Pons (tissue), 1 donor: ENCODE measurements at places on chromosomes 5 and 9.

DNA sequence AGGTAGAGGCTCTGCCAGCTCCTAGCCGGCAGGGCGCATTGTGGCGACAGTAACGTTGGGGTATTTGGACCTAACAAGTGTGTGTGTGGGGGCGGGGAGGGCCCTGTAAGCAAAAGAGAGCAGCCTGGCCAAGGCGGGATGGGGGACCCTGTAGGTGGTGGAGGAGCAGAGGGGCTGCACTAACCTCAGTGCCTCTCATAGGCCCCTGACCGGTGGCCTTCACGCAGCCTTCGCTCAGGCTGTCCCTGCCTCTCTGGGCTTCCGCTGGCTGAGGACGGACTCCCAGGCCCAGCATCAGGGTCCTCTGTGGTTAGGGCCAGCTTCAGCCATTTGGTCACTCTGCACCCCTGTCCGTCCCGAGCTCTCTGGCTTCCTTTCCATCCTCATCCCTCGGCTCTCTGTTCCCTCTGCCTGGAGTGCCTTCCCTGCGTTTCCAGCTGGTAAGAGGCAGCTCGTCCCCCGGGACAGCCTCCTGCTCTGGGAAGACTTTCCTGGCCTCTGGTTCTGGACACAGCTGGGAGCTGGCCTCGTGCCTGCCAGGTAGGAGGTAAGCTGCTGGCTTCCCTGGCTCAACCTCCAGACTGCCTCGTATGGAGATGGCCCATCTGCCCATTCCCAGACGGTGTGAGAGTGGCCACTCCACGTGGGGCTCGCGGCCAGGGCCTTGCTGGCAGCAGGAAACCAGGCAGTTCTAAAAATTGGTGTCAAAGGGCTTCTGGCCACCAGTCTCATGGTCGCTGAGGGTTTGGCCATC is 39.3 kb upstream of the PHYKPL start:
- no peak for DNase-seq

GRCh38 chr9:90793729-90794128 is 7.9 kb upstream of the SYK start:
- no peak for DNase-seq

DNA sequence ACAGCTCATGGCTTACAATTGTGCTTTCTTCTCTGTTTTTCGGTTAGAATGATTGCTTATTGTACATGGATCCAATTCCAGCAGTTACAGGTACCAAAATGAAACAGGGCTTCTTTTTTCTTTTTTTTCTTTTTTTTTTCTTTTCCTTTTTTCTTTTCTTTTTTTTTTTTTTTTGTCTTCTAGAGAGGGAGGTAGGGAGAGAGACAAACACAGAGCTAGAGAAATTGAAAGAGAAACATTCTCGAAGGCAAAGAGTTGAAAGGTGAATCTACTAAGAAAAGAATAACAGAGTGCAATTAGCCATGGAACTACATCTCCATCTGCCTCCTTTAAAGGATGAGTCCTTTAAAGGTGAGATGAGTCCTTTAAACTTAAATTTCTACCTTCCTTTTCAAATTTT is 1.0 kb upstream of the EDIL3 start:
- no peak for DNase-seq

DNA sequence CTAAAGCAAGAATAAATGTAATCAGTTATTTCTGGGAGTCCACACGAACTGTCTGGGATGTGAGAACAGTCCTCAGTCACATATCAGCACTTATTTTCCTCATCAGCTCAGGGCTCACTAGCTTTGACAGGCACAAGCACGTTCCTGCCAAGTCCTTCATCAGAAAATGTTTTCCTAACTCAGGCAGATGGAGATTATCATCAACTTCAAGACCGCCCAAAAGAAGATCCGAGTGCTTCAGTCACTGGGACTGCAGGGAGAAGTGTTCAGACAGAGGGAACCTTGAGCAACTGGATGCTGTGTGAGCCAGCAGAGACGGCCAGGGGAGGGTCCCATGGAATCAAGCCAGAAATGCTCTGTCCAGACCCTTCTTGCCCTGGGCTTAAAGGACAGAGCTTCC is 189.4 kb downstream of the NXNL2 start:
- DNase-seq = no peak

DNA sequence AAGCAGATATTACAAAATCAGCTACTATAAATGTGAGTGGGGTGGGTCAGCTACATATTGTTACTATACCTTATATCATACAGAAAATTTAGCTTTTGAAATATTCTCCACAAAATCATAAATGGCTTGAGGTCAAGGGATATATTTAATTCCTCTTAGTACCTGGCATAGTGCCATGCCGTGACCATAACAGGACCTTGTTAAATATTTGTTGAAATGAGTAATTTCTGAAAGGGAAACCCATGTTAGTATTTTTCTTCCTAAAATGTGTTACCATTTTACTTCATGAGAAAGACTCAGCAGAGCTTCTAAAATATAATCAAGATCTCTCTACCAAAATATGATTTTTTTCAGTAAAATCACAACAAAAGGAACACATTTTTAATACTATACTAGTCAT is 14.8 kb downstream of the ATP10B start:
- no peak for DNase-seq

GRCh38 chr9:100426530-100427365 is at the start of gene MSANTD3:
Gene MSANTD3, plus strand, starts transcription at chr9:100427143. Its CDS starts 14,796 bp downstream, at chr9:100441939.
- peak; percentile 56 for DNase-seq

GRCh38 chr9:91074866-91075265 is 273.2 kb downstream of the SYK start:
- no peak for DNase-seq

- no peak for DNase-seq
These were observed 1.7 kb downstream of the PTAR1 start for GRCh38 chr9:69757996-69758675.

DNA sequence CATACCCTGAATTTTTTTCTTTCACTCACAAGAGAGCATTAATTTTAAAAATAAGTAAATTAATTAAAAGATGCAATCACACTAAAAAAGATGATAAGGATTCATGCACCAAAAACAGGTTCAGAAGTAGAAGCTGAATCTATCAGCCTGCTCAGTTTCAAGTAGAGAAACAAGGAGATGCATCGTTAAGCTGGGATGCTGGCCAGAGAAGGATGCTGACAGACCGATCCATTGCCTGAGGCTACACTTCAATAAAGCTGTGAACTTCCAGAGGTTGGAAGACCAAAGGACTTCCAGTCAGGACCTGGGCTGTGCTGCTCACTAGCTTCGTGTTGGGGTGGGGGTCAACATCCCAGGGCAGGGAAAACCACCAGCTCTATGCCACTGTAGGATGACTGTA is 457.7 kb downstream of the EFNA5 start:
- no peak for DNase-seq

GRCh38 chr9:97900738-97901565 is 21.3 kb downstream of the TRMO start:
- DNase-seq = peak; percentile 45

DNA sequence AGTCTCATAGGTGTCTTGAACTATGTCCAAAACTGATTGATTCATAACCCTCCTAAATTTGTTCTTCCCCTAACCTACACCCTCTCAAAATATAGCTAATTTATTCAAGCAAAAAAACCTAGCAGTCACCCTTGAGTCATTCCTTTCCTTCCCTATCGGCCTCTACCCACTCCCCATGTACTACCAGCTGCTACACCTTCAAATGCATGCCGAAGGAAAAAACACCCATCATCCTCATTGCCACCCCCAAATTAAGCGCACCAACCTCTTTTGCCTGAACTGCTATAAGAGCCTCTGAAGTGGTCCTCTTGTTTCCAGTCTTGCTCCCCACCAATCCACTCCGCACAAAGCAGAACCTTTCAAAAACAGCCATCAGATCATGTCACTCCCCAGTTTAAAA is 12.6 kb downstream of the LIFR start:
- DNase-seq = no peak

DNA sequence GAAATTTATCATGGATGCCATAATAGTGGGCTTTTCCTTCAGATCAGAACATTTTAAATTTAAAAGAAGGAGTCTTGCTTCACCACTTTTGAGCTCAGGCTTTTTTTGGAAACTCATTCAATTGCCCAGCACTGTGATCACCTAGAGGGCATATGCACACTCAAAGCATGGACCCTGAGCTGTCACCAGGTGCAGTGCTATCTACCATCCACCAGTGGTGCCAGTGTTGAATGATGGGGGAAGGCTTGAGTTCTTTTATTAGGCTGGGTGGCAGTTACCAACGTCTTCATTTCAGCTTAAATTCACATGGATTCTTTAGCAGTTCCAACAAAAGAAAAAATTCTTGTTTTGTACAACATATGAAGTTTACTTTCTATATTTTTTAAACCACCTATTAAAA is 164.1 kb downstream of the CFAP90 start:
- no peak for DNase-seq

GRCh38 chr5:73450672-73451223 is 2.2 kb upstream of the FOXD1 start:
- no peak for DNase-seq

GRCh38 chr5:57338868-57339340 is 143.7 kb downstream of the ACTBL2 start:
- DNase-seq = no peak

GRCh38 chr9:87973730-87974292 is 522 bp downstream of the CDK20 start:
- DNase-seq = peak; percentile 10

DNA sequence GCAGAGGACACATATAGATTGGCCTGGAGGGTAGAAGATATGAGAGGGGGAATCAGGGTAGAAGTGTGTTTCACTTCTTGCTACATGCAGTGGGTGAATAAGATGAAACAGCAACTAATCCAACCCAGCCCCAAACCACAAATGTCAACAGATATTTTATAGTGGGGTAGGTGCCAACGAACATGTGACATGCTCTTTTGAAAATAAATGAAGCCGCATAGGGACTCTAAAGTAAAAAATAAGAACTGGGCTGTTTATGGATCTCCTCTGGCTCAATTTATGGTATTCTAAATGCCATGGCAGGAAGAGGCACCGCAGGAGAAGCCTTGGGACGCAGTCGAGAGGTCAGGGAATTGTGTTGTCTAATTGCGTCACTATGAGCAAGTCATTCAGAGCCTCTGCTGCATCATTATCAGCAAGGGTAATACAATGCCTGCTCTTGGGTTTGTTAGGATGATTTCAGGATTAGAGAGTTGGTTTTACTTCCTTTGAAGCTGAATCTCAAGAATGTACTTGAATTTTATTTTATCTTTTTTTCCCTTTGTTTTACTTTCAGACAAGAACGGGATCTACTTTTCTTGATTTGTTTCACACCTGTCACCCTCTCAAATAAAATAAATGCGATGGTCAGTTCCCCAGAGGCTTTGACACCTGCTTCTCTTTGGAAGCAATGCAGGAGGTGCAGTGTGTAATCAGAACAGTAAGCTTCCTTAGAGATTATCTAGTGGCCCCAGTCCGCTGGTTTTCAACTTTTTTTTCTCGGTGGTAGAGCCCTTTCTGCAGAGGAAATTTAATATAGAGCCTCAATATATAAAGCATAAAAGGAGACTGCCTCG is 375.6 kb upstream of the CLINT1 start:
- DNase-seq = no peak

GRCh38 chr9:127773272-127773671 is 5.2 kb downstream of the SH2D3C start:
- no peak for DNase-seq

GRCh38 chr5:81522571-81522970 is 128.6 kb upstream of the ACOT12 start:
- no peak for DNase-seq

DNA sequence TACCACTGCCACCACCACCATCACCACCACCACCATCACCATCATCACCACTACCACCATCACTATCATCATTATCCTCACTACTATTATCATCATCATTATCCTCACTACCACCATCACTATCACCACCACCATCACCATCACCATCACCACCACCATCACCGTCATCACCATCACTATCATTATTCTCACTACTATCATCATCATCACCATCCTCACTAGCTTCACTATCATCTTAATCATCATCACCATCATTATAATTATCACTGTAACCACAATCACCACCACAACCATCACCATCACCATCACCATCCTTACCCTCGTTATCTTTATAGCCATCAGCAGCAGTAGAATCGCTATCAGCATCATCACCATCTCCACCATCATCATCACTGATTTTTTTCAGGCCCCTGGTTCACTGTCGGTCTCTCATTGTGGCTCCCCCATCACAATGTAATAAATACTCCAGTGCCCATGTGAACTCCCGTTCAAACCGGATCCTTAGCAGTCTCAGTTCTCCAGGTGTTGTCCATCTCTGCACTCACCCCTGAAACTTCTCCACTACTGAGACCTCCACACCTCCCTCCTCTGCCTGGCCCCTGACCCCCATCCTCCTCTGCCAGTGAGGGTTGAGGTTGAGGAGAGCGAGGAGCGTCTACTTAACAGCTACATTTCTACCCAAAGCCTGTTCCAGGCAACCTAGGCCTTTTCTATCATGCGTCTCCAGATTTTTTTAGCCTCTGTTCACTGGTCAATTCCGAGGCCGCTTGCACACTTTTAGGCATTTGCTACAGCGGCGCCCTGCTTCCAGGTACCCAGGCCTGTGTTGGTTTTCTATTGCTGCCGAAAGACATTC is 238.2 kb downstream of the PBX3 start:
- no peak for DNase-seq

- DNase-seq = no peak
These were observed 253.1 kb downstream of the TLR4 start for GRCh38 chr9:117957267-117957666.

- DNase-seq = peak; percentile 73
These were observed 108.1 kb downstream of the SEMA5A start for GRCh38 chr5:9437741-9438240.

- no peak for DNase-seq
These were observed 11.7 kb downstream of the TSPAN17 start for GRCh38 chr5:176658817-176659511.

- no peak for DNase-seq
These were observed 617 bp downstream of the SLC9A3 start for GRCh38 chr5:523441-524222.

- DNase-seq = no peak
These were observed 40.2 kb downstream of the NAIF1 start for GRCh38 chr9:128026773-128027541.

GRCh38 chr9:99135456-99135855 is 30.5 kb downstream of the TGFBR1 start:
- DNase-seq = no peak

GRCh38 chr5:88877826-88878225 is 5.2 kb downstream of the MEF2C start:
- peak; percentile 43 for DNase-seq

GRCh38 chr5:65874241-65874640 is 52.1 kb upstream of the ERBIN start:
- DNase-seq = no peak

- DNase-seq = no peak
These were observed 140.7 kb downstream of the SREK1 start for GRCh38 chr5:66284588-66285342.

- DNase-seq = no peak
These were observed 3.9 kb downstream of the CDKN2B start for GRCh38 chr9:22005021-22005701.

- DNase-seq = no peak
These were observed 20.0 kb upstream of the GRPEL2 start for GRCh38 chr5:149325166-149325735.

GRCh38 chr5:163913548-163913947 is 408.1 kb downstream of the MAT2B start:
- DNase-seq = no peak

GRCh38 chr9:81077572-81077971 is 611.8 kb downstream of the TLE1 start:
- no peak for DNase-seq

DNA sequence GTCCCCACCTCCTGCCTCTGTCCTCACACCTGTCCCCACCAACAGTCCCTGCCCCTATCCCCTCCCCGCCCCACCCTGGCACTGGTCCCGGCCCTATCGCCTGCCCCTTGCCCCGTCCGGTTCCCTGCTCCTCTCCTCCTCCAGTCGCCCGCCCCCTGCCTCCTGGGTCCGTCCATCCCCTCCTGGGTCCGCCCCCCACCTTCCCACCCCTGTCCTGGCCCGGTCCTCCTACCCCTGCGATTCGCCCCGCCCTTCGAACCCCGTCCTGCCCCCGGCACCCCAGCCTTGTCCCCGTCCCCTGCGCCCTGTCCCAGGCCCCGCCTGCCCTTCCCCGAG is 372 bp downstream of the EDF1 start:
- no peak for DNase-seq
